Cortex of kidney (tissue), 1 donor: ENCODE measurements at places on chromosomes 1 and 21.

DNA sequence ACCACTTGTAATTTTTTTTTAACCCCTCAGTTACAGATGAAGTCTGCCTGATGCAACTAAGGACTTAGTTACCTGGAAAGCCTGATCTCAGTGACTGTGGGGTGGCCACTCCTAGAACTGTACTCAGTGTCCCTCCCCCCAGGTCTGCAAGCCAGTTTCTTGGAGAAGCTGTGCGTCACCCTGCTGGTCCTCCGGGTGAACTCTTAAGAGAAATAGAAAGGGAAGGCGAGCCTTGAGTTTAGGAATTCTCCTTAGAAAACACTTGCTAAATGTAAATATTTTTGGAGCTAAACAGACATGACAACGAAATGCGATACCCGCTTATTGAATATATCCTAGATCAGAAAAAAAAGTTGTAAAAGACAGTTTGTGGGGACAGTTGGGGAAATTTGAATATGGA lies 730 bp downstream of the SLC16A4 start:
- no peak for DNase-seq

DNA sequence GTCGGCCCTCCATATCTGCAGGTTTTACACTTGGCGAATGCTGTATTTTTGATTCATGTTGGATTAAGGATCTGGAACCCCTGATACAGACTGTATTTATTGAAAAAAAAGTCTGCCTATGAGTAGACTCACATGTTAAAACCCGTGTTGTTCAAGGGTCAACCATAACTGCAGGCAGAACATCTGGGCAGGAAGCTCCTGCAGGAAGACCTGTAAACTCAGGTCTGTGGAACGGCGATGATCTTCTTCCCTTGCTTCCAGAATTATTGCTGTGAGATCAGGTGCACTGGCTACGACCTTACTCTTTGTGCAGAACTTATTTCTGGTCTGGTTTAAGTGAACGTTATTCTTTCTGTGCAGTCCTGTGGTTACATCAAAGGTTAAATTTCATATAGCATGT lies 96.6 kb downstream of the DISC1 start:
- no peak for DNase-seq

- DNase-seq, result no peak
These were observed 216.8 kb downstream of the CTH start for GRCh38 chr1:70627910-70628309.

GRCh38 chr1:18998016-18998724 lies 41.7 kb upstream of the IFFO2 start:
- no peak for DNase-seq

GRCh38 chr1:90144820-90145219 lies 149.9 kb downstream of the ZNF326 start:
- DNase-seq, result no peak

DNA sequence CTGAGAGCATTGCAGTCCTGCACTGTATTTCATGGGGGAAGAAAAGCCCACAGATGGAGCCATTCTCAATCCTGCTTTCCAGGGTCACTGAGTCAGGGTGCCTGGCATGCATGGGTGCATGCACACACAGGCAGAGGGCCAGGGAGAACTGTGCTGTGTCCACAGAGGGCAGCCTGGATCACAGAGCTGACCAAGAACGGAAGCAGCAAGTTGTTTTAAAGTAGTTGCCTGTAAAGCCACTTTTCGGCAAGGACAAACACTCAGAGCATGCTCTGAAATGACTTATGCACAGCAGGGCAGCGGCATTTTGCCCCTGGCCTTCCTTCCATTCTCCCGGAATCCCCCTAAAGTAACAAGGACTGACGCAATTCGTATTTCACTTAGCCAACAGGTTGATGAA lies 3.6 kb downstream of the ERG start:
- no peak for DNase-seq

DNA sequence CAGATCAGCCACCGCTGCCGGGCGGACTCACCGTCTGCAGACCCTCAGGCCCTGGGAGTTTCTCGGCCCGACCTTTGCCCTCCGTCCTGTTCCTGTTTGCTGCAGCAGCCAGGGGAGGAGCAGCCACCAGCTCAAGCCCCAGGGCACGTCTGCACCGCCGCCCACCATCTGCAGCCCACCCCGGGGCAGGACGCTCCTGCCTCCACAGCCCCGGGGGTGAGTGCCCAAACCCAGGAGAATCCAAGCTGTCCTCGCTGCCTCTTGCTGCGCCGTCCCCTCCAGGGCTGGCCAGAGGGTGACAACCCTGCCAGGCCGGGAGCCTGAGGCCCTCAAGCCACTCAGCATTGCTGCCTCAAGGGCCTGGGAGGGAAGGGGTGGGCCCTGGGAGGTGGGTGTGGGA lies 1.2 kb upstream of the SLC25A34 start:
- no peak for DNase-seq

GRCh38 chr21:44789880-44790279 lies 11.7 kb downstream of the UBE2G2 start:
- no peak for DNase-seq

DNA sequence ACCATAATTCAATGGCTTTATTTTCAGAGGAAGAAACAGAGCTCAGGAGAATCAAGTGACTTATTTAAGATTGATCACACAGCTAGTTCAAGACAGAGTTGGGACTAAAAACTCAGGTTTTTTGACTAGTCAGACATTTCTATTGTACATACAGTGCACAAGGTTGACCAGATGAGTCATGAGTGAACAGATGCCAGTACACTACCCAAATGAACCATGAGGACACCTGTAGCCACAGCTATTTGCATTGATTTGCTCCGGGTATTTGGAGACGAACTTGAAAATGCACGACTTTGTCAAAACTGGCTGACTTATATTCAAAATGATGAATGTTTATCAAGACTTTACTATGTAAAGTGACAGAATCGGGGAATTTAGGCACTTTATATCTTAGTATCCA lies 161.7 kb upstream of the ST6GALNAC5 start:
- DNase-seq, result no peak

DNA sequence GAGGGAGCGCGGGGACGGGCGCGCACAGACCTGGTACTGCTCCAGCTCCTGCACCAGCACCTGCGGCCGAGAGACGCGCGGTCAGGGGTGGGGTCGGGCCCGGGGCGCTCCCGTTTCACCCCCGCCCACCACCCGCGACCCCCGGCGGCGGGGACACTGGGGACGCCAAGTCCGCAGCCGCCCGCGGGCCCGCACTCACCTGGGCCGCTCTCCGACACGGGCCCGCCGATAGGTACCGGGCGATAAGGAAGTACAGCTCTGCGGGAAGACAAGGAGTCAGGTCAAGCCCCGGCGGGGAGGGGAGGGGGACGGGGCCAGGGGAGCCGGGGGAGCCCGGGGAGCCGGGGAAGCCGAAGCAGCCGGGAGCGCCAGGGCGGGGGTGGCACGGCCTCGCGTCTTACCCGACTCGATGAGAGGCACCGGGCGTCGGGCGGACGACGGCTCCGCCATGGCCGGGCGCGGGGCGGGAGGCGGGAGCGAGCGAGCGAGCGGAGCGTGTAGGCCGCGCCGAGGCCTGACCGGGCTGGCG lies 326 bp downstream of the BRWD1 start:
- no peak for DNase-seq

DNA sequence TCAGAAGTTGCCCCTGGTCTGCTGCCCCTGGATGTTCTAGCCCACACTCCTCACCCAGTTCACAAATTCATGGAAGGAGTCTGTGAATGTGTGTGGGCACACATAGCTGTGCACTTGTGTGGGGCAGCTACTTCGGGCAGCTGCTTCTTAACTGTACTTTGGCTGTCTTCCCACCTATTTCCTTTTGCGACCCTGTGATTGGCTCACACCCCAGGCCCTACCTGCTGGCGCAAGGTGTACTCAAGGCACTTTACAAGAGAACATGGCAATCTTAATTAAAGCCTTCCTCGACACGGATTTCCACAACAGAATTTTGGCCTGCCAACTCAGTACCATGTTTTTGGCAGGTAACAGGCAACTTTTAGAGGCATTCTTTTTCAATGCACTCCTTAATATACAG lies 86.5 kb upstream of the CTTNBP2NL start:
- DNase-seq, result no peak

DNA sequence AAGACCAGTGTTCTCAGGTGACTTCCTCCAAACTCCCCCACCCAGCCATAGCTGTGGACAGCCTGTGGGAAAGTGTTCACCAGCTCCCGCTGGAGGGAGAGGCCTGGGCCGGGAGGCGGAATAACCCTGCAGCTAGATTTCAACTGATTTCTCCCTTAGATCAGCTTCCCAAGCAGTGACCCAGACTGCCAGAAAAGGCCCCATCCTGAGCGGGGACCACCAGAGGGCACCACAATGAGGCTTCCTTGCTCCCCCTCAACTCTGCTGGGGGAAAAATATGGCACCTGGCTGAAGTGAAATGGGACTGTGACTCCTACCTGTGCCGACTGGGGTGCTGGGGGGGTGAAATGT lies 50.8 kb downstream of the RHBG start:
- DNase-seq, result no peak

DNA sequence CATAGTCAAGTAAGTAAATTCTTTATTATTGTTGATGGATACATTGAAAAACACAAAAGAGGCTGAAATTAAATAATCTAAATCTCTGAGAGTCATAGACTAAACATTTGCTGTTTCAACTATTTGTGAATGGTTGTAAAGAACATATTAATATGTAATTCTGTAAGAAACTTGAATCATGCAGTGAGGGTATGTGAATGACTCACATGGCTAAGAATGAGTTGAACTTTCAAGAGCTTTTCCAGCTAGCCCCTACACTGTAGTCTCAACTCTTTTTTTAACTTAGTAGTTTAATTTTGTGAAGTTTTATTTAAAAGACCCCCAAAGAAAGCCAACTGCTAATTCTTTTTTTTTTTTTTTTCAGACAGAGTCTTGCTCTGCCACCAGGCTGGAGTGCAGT lies 588.1 kb downstream of the DPYD start:
- no peak for DNase-seq

- DNase-seq, result no peak
These were observed 81.6 kb upstream of the IVNS1ABP start for GRCh38 chr1:185398599-185398998.

DNA sequence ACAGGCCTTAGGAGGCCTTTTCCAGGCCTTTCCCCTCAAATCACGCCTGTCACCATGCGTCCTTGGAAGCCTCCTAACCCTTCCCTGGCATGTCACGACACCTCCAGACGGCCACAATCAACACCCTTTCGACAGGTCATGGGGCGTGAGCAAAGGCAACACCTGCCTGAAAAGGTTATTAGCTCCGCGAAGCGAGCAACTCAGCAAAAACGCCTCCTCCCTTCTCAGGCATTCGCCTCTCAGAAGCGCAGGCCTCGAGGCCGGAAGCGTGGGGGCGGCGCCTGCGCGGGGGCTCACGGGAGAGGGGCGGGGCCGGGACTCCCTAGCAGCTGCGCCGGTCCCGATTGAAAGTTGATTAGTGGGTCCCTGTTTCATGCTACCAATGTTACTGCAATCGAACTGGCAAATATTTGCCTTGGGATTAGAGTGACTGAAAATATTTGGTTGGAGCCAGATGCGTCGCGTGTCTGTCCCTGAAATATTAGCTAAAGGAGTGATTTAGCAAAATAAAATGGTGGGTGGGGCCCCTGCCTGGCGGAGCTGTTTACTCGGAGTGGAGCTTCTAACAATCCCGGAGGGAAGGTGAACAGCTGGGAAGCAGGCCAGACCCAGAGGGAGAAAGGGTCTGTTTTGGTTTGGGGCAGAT lies 44.9 kb downstream of the GFI1 start:
- DNase-seq, result no peak

GRCh38 chr1:237864338-237865244 lies 26.1 kb downstream of the ZP4 start:
- no peak for DNase-seq

DNA sequence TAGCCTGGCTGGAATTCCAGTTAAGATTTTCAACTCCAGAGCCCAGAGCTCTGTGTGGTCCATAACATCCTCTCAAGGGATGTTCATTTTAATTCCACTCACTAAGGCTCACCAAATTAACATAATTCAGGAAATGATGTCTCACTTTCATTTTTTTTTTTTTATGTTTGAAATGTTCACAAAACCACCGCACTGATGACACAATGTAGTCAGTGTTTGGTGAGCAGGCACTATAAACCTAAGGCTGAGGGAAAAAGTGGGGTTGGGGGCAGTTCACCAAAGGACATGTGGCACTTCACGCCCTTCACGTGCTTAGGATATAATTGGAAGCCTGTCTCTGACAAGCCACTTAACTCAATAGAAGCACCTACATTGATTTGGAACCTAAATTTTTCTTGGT lies 177.3 kb upstream of the CAMK1G start:
- DNase-seq, result no peak

- no peak for DNase-seq
These were observed 71.0 kb downstream of the DYRK1A start for GRCh38 chr21:37437376-37438080.

- no peak for DNase-seq
These were observed 145.7 kb upstream of the TMEM51 start for GRCh38 chr1:15007842-15008241.

- no peak for DNase-seq
These were observed 1.0 kb upstream of the HAO2 start for GRCh38 chr1:119367432-119368124.

- DNase-seq, result no peak
These were observed 226.4 kb downstream of the DUSP10 start for GRCh38 chr1:221515496-221515895.

DNA sequence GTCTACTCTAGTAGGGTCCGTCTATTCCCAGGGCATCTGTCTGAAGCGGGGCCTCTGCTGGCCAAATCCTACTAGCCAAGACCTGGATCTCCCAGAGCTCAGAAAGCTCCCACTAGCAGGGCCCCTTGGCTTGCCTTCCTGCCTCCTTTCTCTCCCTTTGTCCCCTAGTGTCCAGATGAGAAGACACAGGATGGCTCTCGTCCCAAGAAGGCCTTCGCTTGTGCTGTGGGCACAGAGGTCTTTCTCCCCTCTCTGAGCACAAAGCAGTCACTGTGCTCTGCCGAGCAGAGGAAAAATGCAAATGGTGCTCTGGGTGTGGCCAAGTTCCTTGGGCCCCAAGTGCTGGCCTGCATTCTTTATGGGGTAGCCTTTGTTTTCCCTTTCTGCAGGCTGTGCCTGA lies 13.0 kb upstream of the GPR137B start:
- no peak for DNase-seq

GRCh38 chr1:204870160-204870912 lies at the start of gene NFASC:
NFASC (plus strand) TSS chr1:204870862; CDS start chr1:204944316, 73,454 bp downstream.
- DNase-seq, result no peak

DNA sequence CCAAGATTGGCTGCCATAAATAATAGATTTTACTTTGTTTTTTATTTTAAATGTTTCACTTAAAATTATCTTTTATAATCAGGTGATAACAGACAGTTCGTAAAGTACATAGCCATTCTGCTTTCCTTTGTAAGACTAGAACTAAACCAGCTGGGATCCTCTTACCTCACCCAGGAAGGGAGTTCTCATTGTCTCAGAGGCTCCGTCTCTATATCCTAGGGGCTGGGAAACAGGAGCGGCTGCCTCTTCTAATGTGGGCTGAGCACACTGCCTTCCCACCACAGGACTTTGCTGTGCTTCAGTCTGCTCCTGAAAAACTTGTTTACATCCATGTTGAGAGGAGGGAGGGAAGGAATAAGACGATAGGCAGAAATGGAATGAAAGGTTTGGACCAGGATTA lies 45.6 kb upstream of the PGD start:
- no peak for DNase-seq

- DNase-seq, result no peak
These were observed 239.2 kb downstream of the ATG4C start for GRCh38 chr1:63023171-63023570.

GRCh38 chr1:7808253-7808844 lies 24.3 kb downstream of the PER3 start:
- no peak for DNase-seq

GRCh38 chr1:43275826-43276620 lies 6.2 kb downstream of the TMEM125 start:
- DNase-seq, result no peak

- DNase-seq, result no peak
These were observed 383.1 kb upstream of the ESRRG start for GRCh38 chr1:217106231-217106901.
